Kidney (tissue), 22 donors: ENCODE measurements at places on chromosomes 6 and 20. TPM values are rescaled to one million over a fixed set of nuclear protein-coding genes. Genes with fewer than 3 reads are reported as not detected.

DNA sequence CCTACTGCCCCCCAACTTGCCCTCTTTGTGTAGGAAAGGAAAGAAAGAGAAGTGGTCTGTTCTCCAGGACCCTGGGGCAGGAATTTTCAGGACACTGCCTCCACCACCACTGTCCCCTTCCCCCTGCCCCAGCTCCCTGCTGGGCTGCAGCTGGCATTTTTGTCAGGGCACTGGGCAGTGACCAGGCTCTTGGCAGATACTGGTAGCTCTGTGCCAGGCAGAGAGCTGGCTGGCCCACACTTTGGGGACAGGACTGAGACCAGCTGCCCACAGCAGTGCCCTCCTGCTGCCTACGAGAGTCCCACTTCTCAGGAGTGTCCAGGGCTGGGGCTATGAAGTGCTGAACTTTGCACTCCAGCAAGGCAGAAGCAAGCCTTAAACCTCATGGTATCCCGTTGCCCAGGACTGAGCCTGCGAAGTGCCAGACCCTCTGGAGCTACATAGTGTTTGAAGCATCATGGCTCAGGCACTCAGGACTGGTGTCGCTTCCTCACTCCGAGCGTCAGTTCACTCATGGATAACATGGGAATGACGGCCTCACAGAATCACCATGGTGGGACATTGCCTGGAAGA, 19.3 kb downstream of the SLC13A3 start:
- DNase-seq, result no peak

DNA sequence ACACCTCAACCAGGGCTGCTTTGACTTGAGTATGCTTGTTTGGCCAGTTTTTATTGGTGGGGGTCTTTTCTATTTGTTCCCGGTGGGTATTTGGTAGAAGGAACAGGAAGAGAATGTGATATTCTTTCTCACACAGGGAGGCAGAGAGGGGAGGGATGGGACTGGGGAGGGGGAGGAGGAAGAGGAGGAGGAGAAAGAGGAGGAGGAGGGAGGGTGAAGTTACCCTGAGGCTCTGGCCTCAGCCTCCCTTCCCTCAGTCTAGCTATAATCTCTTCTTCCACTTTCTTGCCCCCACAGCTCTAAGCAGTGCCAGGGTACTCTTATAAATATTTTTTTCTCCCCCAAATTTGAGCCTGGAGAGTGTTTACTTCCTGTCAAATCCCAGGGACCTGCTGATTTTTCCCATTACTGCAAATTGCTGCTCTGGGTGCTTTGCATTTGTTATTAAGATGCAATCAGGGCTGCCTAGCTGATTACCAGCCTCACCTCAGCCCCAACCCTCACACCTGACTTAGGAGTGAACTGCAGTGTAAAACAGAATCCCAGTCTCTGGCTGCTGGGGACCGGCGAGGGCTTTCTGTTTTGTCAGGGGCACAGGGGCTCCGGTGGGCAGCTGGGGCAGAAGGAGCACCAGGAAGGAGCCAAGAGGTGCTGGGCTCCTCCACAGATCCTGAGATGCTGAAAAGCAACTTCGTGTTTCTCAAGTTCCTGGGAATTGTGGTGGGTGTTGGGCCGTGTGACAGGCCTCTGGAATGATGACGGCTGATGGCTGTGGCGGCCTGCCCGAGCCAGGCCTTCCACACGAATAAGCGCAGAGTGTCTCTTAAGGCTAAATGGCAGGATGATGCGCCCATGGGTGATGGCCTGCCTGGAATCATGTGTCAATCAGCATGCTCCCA, 141.4 kb downstream of the CD83 start:
- DNase-seq, result no peak

GRCh38 chr20:35144694-35145093, 2.4 kb downstream of the EDEM2 start:
- no peak for DNase-seq

DNA sequence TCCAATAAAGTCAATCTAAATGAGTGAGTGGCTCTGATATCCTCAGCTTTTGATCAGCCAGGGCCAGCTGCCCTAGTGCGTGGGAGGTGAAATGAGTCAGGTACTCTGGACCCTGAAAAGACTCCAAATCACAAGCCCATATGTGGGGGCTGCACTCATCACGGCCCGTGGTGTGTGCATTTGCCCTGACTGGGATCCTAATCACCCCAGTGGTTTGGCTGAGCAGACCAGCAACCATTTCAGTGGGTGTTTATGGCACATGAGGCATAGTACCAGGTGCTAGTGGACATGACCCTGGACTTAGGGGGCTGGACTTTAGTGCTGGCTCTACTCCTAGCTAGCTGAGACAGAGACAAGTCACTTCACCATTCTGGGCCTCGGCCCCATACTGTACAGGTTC, 39.4 kb downstream of the SCML4 start:
- DNase-seq, result no peak

BPIFA1 gene
- total RNA-seq, result not detected

XKR7 gene
- total RNA-seq, result 0.06 TPM
